ENCODE measurements at places on chromosomes 7 and 10. TPM values are rescaled to one million over a fixed set of nuclear protein-coding genes. Genes with fewer than 3 reads are reported as not detected.

C7orf57 gene
- not detected for total RNA-seq

TPST1 gene
- total RNA-seq = 45.7 TPM

ZNF117 gene
- total RNA-seq = 3.9 TPM

PLAC9 gene
- total RNA-seq = 1.9 TPM

DPP6 gene
- total RNA-seq = 0.50 TPM

ZNF789 gene
- 9.1 TPM for total RNA-seq

LIPN gene
- total RNA-seq = not detected

TDRD1 gene
- 0.62 TPM for total RNA-seq

FRAT1 gene
- 2.7 TPM for total RNA-seq

ADCY1 gene
- total RNA-seq = 0.33 TPM

EPHB6 gene
- 5.0 TPM for total RNA-seq

ARL5B gene
- total RNA-seq = 10.8 TPM

DNAJC12 gene
- 2.8 TPM for total RNA-seq

NYAP1 gene
- total RNA-seq = 1.2 TPM

TRA2A gene
- 31.6 TPM for total RNA-seq

MGAM2 gene
- total RNA-seq = not detected

PRLHR gene
- total RNA-seq = not detected

ELN gene
- total RNA-seq = 0.89 TPM

APBB1IP gene
- total RNA-seq = 0.37 TPM

EEPD1 gene
- 10.1 TPM for total RNA-seq

HGF gene
- 101 TPM for total RNA-seq

IFIT3 gene
- 36.6 TPM for total RNA-seq

MUC12 gene
- 0.44 TPM for total RNA-seq

KEL gene
- not detected for total RNA-seq

LRMDA gene
- total RNA-seq = 0.55 TPM

SEC23IP gene
- total RNA-seq = 24.5 TPM

ZNF853 gene
- 3.9 TPM for total RNA-seq

TMEM213 gene
- not detected for total RNA-seq

LIPF gene
- not detected for total RNA-seq

PPP1R17 gene
- total RNA-seq = not detected

PTPN20 gene
- 1.2 TPM for total RNA-seq

CNTNAP2 gene
- under 0.01 TPM for total RNA-seq

ZNF212 gene
- 5.4 TPM for total RNA-seq

UNCX gene
- not detected for total RNA-seq

FKBP6 gene
- under 0.01 TPM for total RNA-seq

LEP gene
- total RNA-seq = 0.12 TPM

KCNMA1 gene
- total RNA-seq = 169 TPM

IKZF5 gene
- total RNA-seq = 2.7 TPM

TMEM225B gene
- 0.55 TPM for total RNA-seq

CABCOCO1 gene
- 0.44 TPM for total RNA-seq

CCDC136 gene
- total RNA-seq = 17.9 TPM

EN2 gene
- total RNA-seq = not detected

VIPR2 gene
- not detected for total RNA-seq

SEMA3D gene
- 13.4 TPM for total RNA-seq

EMX2 gene
- total RNA-seq = 2.2 TPM

GALNT17 gene
- under 0.01 TPM for total RNA-seq

SEM1 gene
- total RNA-seq = 49.4 TPM

FGFBP3 gene
- 0.66 TPM for total RNA-seq

CFAP69 gene
- total RNA-seq = 4.4 TPM

CREB5 gene
- 2.5 TPM for total RNA-seq

TBX20 gene
- not detected for total RNA-seq

FXYD4 gene
- not detected for total RNA-seq

SRPK2 gene
- total RNA-seq = 40.3 TPM

GPR15LG gene
- not detected for total RNA-seq

PITX3 gene
- not detected for total RNA-seq

MBLAC1 gene
- total RNA-seq = 2.6 TPM

ZEB1 gene
- 252 TPM for total RNA-seq
